ENCODE measurements at places on chromosomes 5 and 9. TPM values are rescaled to one million over a fixed set of nuclear protein-coding genes. Genes with fewer than 3 reads are reported as not detected.
A peak's percentile ranks its signal among the peaks of the same experiment; 100 is the strongest.

DNA sequence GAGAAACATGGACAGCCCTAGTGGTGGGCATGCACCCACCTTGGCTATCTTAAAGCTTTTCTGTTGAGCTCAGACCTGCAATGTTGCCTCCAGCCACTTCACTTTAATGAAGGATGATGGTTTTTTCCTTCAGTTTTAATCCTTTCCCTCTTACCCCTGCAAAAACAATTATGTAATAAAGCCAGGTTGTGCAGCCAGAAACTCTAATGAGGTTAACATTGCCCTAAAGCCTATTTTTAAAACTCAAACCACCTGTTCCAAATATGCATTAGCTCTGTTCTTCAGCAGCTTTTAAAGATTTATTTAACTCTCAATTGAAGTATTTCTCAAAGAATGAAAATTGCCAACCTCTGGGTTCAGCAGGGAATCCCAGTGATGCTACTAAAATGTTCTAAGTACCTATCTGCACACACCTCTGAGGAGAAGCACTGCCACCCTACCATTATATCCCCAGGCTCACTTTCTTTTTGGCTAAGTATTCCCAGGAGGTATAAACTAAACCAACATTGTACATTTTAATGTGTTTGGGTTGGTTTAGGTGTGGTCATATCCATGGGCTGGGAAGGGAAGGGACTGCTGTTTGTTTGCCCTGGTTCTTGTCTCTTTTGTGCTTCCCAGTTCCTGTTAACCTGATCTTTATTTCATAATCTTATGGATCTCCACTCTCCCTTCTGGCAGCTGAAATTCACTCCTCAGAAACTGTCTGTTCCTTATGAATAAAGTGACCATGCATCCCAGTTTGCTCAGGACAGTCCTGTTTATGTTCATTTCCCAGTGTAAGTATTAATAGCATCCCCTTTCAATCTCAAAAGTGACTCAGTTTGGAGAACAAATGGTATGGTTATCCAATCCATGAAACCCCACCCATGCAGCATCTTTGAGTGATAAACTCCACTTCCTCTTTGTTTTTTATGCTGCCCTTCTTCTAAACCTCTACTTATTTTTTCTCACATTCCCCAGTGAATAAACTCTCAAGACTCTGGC lies 251.7 kb downstream of the RAB3C start:
- H3K27ac ChIP-seq: no peak overlapping the region
- H3K27me3 ChIP-seq: no peaks in the 10 kb centered on the region
- no peaks in the 10 kb centered on the region for H3K36me3 ChIP-seq
- no peak for DNase-seq
- H3K4me1 ChIP-seq: no peaks in the 10 kb centered on the region

The SYK gene
- not detected for total RNA-seq

The PIP5K1B gene
- not detected for total RNA-seq

DNA sequence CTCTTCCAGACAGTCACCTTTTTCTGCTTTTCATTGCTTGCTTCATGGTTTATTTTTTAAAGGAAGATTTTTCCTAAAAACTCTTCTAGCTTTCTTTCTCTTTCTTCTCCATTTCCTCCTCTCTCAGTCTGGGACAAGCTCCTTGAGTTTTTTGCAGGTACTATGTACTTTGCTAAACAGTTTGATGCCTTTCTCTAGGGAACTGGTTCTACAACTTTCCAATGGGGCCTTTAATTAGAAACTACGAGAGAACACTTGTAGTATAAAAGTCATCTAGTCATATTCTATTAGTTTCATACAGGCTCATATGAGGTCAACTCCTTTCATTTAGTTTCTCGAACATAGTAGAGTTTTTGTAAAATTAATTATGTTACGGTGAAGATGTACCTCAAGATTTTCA lies 189.6 kb downstream of the DOCK8 start:
- no peaks in the 10 kb centered on the region for H3K36me3 ChIP-seq
- no peak for DNase-seq
- H3K27ac ChIP-seq: no peak overlapping the region
- H3K4me1 ChIP-seq: no peaks in the 10 kb centered on the region
- no peak overlapping the region for H3K4me3 ChIP-seq
- H3K27me3 ChIP-seq: no peaks in the 10 kb centered on the region

The DBH gene
- total RNA-seq: not detected

GRCh38 chr5:37283214-37283820 lies 34.1 kb upstream of the CPLANE1 start:
- H3K27me3 ChIP-seq: no peaks in the 10 kb centered on the region
- no peaks in the 10 kb centered on the region for H3K4me1 ChIP-seq
- no peak overlapping the region for H3K27ac ChIP-seq
- no peak overlapping the region for H3K4me3 ChIP-seq
- H3K36me3 ChIP-seq: no peaks in the 10 kb centered on the region
- DNase-seq: no peak

- no peak for DNase-seq
- H3K27ac ChIP-seq: no peak overlapping the region
- no peaks in the 10 kb centered on the region for H3K4me1 ChIP-seq
- H3K27me3 ChIP-seq: no peaks in the 10 kb centered on the region
- no peaks in the 10 kb centered on the region for H3K36me3 ChIP-seq
Observed at GRCh38 chr5:112634796-112635195, 102.9 kb upstream of the APC start.

GRCh38 chr9:75186767-75187380 lies 98.6 kb downstream of the OSTF1 start:
- DNase-seq: peak; percentile 44
- H3K27me3 ChIP-seq: no peaks in the 10 kb centered on the region
- no peak overlapping the region for H3K4me3 ChIP-seq

- no peaks in the 10 kb centered on the region for H3K36me3 ChIP-seq
- peak overlapping the region; percentile 16 for H3K4me3 ChIP-seq
- peak overlapping the region; percentile 85 for H3K27ac ChIP-seq
- H3K4me1 ChIP-seq: peaks cover 12% of the 10 kb centered on the region
- DNase-seq: peak; percentile 21
Observed at GRCh38 chr5:67999391-67999790, 216.2 kb upstream of the PIK3R1 start.

GRCh38 chr9:113187929-113188595 lies 33.0 kb downstream of the FKBP15 start:
- peak; percentile 97 for DNase-seq
- H3K4me1 ChIP-seq: peaks cover 36% of the 10 kb centered on the region
- no peaks in the 10 kb centered on the region for H3K27me3 ChIP-seq
- H3K4me3 ChIP-seq: peak overlapping the region; percentile 50

DNA sequence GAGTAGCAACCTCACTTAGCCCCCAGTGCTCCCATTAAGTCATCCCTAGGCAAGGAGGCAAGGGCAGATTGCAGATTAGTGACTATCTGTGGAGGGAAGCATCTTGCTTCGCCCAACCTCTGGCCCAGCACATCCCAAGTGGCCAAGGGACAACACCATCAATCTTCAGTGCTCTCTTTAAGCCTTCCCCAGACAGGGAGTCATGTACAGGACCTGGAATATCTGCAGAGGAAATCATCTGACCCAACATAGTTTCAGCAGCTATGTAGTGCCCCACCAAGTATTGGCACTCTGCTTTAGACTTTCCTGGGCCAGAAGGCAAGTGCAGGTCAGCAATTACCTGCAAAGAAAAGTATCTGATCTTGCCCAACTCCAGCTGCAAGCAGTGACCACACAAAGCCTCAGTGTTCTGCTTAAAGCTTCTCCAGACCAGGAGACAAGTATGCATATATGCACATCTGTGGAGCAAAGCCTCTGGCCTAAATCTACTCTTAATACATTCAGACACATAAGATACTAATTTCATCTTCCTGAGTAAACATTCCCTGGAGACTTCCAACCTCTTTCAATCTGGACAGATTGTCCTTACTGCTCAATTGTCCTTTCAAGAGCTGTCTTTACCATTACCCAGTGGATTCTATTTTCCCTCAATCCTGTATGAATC lies 224.8 kb upstream of the VLDLR start:
- H3K36me3 ChIP-seq: no peaks in the 10 kb centered on the region
- no peaks in the 10 kb centered on the region for H3K4me1 ChIP-seq
- DNase-seq: no peak
- H3K27ac ChIP-seq: no peak overlapping the region
- no peaks in the 10 kb centered on the region for H3K27me3 ChIP-seq
- H3K4me3 ChIP-seq: no peak overlapping the region

DNA sequence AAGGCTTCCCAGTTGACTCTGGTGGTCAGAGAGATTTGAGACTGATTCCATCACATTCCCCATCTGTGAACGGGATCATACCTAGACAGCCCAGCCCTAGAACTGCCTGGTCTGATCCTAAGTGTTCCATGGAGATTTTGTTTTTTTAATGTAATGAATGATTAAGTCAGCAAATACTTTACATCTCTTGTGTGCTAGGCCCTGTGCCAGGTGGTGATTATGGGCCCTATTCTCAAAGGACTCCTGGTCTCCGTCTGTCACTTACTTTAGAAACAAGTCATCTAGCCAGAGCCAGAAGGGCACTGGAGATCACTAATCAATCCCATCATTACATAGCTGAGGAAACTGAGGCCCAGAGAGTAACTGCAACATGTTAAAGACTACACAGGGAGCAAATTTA lies 1.1 kb upstream of the GPX3 start:
- no peak overlapping the region for H3K27ac ChIP-seq
- no peak for DNase-seq
- no peaks in the 10 kb centered on the region for H3K27me3 ChIP-seq
- H3K4me1 ChIP-seq: no peaks in the 10 kb centered on the region
- no peaks in the 10 kb centered on the region for H3K36me3 ChIP-seq
- H3K4me3 ChIP-seq: no peak overlapping the region

DNA sequence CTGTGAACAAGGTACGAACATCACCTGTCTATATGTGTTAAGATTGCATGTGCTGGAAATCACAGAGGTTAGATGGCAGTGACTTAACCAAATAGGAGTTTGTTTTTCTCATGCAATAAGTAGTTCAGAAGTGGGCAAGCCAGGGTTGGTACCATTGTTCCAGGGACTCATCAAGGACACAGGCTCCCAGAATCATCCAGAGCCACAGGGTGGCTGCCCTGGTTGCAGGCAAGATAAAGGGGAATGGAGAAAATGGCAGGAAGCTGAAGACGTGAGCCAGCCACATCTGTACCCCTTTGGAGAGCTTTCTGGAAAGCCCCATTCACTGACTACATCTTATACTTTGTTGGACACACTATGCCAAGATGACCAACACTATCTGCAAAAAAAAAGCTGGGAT lies 126.0 kb upstream of the IL12B start:
- H3K4me1 ChIP-seq: peaks cover 16% of the 10 kb centered on the region
- no peaks in the 10 kb centered on the region for H3K27me3 ChIP-seq
- no peak for DNase-seq
- no peak overlapping the region for H3K4me3 ChIP-seq

GRCh38 chr9:134557331-134557730 lies 84.3 kb upstream of the COL5A1 start:
- no peaks in the 10 kb centered on the region for H3K27me3 ChIP-seq
- no peak overlapping the region for H3K4me3 ChIP-seq

The SLC6A19 gene
- total RNA-seq: not detected

The ADCY2 gene
- not detected for total RNA-seq

The TMEM171 gene
- total RNA-seq: 6.7 TPM

The PRLR gene
- total RNA-seq: 14.2 TPM

The OSMR gene
- 70.8 TPM for total RNA-seq

The NSMF gene
- total RNA-seq: 29.1 TPM

The PTGS1 gene
- total RNA-seq: 39.6 TPM

DNA sequence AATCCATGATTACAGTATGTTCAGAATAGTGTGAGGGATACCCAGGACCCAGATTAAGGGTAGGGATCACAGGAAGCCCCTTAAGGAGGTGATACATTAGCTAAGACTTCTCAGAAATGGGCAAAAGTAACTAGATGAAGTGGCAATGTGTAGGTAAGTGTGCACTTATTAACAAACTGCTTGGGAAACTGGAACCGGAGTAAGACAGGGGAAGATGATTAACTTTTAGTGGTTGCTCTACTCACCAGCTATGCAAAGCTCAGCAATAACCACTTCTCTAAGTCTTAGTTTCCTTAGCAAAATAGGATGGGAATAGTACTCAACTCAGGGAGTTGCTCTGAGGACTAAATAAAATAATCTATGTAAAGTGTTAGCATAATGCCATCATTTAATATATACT lies 182.2 kb downstream of the MCTP1 start:
- H3K4me3 ChIP-seq: no peak overlapping the region
- H3K36me3 ChIP-seq: no peaks in the 10 kb centered on the region
- no peaks in the 10 kb centered on the region for H3K27me3 ChIP-seq
- no peak for DNase-seq
- H3K27ac ChIP-seq: no peak overlapping the region

- H3K36me3 ChIP-seq: no peaks in the 10 kb centered on the region
- H3K4me3 ChIP-seq: no peak overlapping the region
- H3K4me1 ChIP-seq: peaks cover 28% of the 10 kb centered on the region
Observed at GRCh38 chr9:15299374-15299939, 7.6 kb downstream of the TTC39B start.

DNA sequence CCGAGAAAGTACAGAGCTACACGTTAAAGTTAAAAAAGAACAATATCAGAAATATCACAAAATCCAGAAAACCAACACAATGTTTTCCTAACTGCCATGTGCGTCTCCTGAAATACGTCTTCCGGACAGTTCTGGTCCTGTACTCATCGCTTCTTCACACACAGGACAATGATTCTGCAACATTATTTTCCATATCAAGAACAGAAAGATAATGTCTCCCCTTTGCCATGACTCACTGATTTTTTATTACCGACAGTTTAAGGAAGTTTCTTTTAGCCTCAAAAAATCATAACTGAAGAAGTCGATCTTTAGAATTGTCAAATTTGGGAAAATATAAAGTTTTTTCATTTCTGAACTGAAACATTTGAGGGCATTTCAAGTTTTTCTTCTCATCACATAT lies 2.5 kb downstream of the TBC1D9B start:
- no peaks in the 10 kb centered on the region for H3K27me3 ChIP-seq
- H3K27ac ChIP-seq: no peak overlapping the region
- peaks cover 15% of the 10 kb centered on the region for H3K36me3 ChIP-seq
- no peak for DNase-seq
- H3K4me3 ChIP-seq: no peak overlapping the region

GRCh38 chr5:100668511-100668910 lies 133.3 kb downstream of the FAM174A start:
- H3K4me1 ChIP-seq: peaks cover 20% of the 10 kb centered on the region
- no peak overlapping the region for H3K4me3 ChIP-seq
- peak; percentile 30 for DNase-seq
- no peaks in the 10 kb centered on the region for H3K27me3 ChIP-seq
- H3K27ac ChIP-seq: no peak overlapping the region

The SLC34A1 gene
- not detected for total RNA-seq

The TESK1 gene
- 33.0 TPM for total RNA-seq

DNA sequence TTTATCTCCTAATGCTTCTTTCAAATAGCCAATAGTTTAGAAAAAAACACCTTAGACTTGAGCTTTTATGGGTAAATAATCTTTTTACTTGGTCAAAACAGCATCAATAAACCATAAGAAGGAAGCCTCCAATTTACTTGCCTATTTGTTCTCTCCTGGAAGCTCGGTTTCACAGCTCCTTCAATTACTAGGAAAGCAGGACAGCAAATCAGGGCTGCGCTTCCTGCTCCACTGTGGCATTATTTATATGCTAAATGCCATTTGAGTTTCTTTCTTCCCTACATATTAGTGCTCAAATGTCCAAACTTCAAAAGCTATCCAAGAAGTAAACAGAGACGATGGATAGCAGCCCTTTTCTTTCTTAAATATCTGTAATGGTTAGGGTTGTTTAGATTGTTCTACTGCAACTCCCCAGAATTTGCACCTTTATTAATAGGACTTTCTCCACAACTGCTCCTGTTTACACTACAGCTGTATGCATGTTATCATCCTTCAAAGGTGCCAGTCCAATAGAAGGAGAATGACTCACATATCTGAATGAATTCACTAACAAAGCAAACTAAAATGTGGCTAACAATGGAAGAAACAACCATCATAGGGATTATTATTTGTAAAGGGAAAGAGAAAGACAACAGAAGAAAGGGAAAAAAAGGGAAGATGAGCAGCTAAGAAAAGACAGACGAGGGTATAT lies 58.7 kb downstream of the MED27 start:
- H3K27ac ChIP-seq: no peak overlapping the region
- H3K4me3 ChIP-seq: no peak overlapping the region
- DNase-seq: no peak
- H3K4me1 ChIP-seq: no peaks in the 10 kb centered on the region

The PLEKHG4B gene
- total RNA-seq: not detected

Data from GM23248 (cell line).